ENCODE measurements at places on chromosomes 16 and 17.

DNA sequence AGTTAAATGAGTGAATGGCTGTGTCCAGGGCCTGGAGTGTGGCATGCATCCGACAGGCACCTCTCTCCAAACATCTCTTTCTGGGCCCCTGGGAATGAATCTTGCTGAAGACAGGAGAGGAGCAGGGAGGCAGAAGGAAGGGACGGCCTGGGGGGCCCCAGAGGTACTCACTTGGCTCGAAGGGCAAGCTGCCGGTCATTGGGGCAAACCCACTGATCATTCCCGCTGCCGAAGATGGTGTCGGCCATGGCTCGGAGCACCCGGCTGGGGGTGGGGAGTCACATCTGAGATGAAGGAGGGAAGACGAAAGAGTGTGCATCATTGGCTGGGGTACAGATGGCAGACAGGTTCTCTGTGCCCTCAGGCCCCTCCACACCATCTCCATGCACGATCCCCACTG lies 25.3 kb downstream of the RPH3AL start:
- no peak for DNase-seq

DNA sequence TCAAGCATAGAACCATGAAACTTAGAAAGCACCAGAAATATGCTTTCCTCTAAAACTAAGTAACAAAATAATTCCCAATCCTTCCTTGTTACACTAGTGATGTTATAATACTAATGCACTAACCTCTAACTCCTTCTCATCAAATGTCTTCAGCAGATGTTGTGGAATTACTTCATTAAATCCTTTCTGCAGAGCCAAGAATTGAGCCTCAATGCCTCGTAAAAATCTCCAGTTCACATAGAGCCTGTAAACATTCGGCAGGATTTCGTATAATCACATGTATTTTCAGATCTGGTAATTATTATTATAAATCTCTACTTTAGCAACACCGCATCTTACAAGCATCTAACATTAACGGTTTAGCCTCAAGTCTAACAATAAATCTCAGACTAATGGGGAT lies 44.7 kb downstream of the CEP95 start:
- DNase-seq = no peak

GRCh38 chr17:35023538-35023937 lies 40.0 kb downstream of the RFFL start:
- DNase-seq = no peak

DNA sequence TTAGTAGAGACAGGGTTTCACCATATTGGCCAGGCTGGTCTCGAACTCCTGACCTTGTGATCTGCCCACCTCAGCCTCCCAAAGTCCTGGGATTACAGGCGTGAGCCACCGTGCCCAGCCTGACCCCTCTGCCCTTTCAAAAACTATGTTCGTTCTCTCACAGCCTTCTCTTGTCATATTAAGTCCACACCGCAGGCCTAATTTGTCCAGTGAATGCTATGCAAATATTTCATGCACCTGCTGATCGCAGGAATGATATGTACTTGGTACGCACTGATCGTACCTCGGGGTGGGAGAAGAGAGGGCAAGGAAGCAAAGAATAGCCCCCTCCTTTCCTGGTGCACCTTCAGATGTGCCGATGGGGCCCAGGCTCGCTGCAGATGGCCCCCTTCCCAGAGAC lies 3.0 kb upstream of the BIRC5 start:
- DNase-seq = no peak

GRCh38 chr17:57881143-57881542 lies 31.3 kb upstream of the MRPS23 start:
- DNase-seq = no peak

GRCh38 chr16:89256651-89257254 lies 39.2 kb downstream of the ZNF778 start:
- DNase-seq = no peak

DNA sequence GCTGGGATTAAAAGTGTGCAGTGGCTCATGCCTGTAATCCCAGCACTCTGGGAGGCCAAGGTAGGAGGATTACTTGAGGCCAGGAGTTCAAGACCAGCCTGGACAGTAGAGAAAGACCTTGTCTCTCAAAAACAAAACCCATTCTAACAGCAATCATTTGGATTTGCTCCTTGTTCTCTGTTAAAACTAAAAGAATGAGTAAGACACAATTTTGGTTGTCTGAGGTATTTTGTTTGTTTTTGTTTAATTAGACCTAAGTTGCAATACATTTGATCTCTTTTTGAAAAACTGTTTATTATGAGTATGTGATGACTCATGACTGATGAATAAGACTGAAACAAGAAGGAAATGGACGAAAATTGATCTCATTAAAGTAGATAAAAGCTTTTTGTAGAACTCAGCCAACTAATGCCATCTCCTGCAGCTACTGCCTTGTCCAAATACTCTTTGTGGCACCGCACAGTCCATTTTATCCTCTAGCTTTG lies 29.0 kb downstream of the GLG1 start:
- no peak for DNase-seq

DNA sequence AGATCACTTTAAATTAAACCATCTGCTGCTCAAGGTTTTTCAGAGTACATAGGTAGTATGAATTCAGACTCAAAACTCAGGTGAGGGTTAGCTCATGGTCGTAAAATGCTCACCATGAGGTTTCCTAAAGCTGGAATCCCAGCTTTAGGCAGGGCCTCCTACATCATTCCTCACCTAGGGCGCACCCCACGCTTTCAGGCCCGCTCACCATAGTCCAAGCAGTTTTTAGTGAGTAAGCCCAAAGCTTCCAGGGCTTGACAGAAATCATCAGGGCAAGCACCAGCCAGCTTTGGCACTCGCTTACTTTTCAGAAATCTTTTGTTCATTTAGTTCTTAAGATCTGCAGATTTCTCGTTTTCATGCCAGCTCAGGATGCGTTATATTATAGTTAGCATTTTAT lies 89.8 kb downstream of the HIC1 start:
- DNase-seq = no peak

DNA sequence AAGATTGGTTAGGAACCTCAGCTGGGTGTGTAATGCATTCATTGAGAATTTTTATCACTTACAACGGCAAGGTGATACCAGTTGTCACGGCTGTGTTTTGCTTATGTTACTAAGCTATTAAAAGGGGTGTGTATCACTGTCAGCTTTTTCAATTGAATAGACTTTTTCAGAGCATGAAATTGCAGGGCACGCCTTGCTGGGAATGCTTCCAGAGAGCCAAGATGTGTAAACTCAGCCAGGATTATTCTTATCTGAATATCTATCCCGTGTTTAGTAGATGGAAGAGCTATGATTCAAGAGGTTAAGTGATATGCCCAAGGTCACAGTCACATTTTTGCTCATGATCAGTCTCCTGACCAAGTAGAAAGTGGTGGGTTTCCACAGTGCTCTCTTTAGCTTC lies 6.6 kb upstream of the TEKT3 start:
- DNase-seq = peak; percentile 62

- DNase-seq = no peak
Measured at GRCh38 chr16:8845699-8846298, 23.0 kb downstream of the CARHSP1 start.

DNA sequence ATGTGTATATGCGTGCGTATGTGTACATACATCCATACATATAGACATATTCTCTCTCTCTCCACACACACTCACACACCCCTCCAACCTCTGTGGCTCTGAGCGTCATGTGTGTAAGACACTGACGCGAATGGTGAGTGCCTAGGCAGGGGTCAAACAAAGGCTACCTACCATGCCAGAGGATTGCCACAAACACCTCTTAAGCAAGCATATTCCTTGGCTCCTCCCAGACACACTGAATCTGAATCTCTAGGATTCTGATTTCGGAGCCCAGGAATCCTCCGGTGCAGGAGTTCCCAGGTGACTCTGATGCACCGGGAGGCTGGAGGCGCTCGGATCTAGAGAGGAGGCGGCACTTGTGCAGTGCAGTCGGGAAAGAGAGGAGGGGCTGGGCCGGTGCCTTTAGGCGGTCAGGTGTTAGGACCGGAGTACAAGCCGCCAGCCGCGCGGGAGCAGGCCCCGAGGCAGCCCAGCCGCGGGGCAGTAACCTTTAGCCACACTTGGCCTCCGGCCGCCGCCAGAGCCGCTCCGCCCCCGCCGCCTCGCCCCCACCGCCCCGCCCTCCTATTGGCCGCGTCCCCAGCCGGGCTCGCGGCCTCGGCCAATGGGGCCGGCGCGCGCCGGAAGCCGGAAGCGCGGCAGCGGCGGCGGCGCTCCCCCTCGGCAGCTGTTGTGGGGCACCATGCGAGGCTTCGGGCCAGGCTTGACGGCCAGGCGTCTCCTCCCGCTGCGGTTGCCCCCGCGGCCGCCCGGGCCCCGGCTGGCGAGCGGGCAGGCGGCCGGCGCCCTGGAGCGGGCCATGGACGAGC lies at the start of gene MLYCD:
TSS of gene MLYCD (plus strand) at position 653 of the 809 bp plus-strand sequence. CDS start at position 683, 30 bp downstream.
- DNase-seq = peak; percentile 47

GRCh38 chr17:58576679-58577367 lies 62.4 kb upstream of the MTMR4 start:
- DNase-seq = no peak

DNA sequence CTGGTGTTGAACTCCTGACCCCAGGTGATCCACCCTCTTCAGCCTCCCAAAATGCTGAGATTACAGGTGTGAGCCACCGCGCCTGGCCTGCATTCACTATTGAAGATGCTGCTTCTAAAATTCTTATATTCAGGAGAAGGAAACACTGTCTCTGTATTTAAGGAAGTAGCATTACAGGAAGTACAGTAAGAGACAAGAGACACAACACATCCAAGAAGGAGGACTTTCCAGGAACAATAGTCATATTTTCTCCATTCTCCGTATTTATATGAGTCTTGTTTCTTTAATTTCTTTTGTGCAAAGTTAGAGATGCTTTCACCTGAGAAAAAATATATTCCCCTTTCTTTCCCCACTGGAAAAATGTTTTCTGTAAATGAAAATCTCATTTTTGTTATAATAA lies 18.3 kb upstream of the ABCA3 start:
- DNase-seq = no peak

- DNase-seq = no peak
Measured at GRCh38 chr17:81566461-81567126, 14.4 kb upstream of the FAAP100 start.

DNA sequence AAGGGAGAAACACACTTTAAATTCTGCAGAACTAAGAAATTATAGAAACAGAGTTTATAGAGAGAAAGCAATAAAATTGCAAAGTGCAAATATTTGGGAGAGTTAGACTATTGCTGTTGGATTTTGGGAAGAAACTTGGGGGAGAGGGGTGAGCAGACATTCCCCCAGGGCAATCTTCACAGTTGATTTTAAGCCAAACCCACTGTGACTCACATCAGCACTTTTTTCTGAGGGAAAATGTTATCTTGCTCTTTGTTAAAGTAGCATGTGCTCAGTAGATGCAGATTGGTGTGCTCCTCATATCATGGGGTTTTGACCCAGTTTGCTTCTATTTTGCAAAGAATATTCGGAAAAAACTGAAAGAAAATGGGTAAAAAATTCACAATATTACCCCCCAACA lies 367.6 kb downstream of the CDH11 start:
- no peak for DNase-seq

GRCh38 chr16:75556431-75556950 lies 439 bp upstream of the TMEM231 start:
- DNase-seq = no peak

- DNase-seq = no peak
Measured at GRCh38 chr17:7673239-7673638, 14.1 kb downstream of the TP53 start.

GRCh38 chr16:11674818-11675560 lies 6.7 kb downstream of the SNN start:
- no peak for DNase-seq

DNA sequence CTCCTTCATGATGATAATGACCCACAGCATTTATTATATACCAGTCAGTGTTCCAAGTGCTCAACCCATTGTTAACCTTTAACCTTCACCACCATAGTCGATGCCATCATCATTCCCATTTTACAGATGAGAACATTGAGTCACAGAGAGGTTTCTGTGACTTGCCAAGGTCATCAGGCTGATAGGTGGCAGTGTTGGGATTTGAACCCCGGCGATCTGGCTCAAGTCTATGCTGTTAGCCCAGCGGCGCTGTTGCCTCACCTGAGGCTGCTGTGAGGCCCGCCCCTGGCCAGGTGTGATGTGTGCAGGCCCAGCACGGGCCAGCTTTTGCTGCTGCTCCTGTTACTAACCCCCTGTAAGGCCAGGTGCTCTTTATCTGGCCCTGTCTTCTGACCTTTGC lies 101.2 kb downstream of the OR1D5 start:
- DNase-seq = no peak

DNA sequence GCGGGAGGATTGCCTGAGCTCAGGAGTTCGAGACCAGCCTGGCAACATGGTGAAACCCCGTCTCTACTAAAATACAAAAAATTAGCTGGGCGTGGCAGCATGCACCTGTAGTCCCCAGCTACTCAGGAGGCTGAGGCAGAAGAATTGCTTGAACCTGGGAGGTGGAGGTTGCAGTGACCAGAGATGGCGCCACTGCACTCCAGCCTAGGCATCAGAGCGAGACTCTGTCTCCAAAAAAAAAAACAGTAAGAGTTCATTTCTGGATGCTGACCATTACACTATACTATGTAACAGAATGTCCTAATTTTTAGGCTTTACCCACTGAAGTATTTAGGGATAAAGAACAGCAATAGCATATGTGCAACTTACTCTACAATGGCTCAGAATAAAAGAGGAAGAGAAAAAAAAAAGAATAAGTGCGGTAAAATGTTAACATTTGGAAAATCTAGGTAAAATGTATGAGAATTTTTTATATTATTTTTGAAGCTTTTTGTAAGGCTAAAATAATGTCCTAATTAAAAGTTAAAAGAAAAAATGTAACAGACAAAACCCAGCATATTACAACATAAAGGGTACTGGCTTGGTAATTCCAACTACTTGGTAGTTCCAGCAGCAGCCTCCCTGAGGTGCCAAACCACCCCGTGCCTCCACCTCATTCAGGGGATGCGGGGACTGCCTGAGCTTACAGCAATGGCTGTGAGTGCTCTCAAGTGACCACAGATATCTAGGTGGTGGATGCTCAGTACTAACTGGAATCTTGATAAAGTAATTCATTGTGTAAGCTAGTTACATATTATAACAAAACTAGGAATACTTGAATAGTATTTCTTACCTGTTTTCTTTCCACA lies 10.9 kb downstream of the COPS3 start:
- no peak for DNase-seq

- peak; percentile 19 for DNase-seq
Measured at GRCh38 chr17:73744411-73744810, 100.2 kb upstream of the SDK2 start.

DNA sequence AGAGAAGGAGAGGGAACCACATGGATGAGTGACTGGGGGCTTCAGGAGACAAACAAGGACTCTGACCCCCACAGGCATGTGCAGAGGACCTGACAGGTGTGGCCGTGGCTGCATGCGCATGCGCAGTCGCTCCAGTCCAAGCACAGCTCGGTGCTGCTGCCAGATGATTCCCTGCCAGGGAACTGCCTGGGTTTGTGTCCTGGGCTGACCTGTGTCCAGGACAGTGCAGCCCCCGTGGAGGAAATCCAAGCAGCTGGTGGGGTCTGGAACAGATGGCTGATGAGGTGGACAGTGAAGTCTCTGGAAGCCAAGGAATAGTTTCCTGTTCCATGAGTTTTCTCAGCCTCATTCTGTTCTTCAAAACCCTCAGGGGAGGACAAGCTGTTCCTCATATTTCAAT lies 27.3 kb downstream of the LASP1 start:
- DNase-seq = no peak
